Stimulated activated naive CD8-positive, alpha-beta T cell treated with anti-CD3 and anti-CD28 coated beads, Interleukin-15, amount 100 ng/mL, for 72 hours (primary cell): ENCODE measurements at places on chromosomes 16 and 17.

- no peak for DNase-seq
These were observed 83.3 kb downstream of the PGS1 start for GRCh38 chr17:78461799-78462053.

- DNase-seq, result no peak
These were observed 8.1 kb upstream of the CCL18 start for GRCh38 chr17:36055921-36056520.

GRCh38 chr16:50881956-50882355 is 140.1 kb downstream of the CYLD start:
- no peak for DNase-seq

GRCh38 chr16:610513-611381 is 20.0 kb upstream of the WFIKKN1 start:
- peak; percentile 51 for DNase-seq

- DNase-seq, result no peak
These were observed 216.3 kb downstream of the PRKCA start for GRCh38 chr17:66518677-66519076.

- DNase-seq, result no peak
These were observed 365.7 kb upstream of the PMFBP1 start for GRCh38 chr16:72537664-72538063.

DNA sequence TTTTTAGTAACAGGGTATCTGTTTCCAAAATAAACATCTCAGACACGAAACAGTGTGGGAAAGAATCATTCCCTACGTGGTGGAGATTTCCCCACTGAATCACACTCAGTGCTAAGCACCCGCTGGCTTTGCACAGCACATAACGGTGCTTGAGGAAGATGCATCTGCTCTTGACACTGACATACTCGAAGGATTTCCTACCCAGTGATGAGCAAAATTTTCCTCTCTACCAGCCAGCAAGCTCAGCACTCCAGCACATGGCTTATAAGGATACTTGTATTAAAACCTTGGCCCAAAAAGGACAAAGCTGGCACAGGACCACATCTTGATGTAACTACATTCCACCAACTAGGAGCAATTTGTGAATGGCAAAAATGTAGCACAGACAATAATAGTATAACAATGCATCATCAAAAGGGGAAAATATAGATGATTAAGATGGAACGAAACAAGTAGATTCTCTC is 59.0 kb downstream of the ANKFY1 start:
- DNase-seq, result no peak

- no peak for DNase-seq
These were observed 138.4 kb upstream of the DNAH9 start for GRCh38 chr17:11459861-11460331.

DNA sequence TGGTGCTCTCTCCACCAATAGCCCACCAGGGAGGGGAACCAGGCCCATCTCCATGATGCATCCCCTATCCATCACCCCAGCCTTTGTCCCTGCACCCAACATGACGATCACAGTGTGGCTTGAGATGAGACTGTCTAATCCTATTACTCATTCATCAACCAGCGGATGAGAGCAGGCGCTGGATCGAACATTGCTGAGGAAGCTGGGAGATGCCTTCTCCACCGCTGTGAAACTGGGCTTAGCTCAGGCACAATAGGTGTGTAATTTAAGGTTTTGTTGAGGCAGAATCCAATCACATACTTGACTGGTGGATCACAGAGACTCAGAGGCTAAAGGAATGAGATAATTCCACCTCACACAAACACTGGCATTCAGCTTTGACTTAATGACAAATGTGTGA is 64.6 kb upstream of the IRX3 start:
- no peak for DNase-seq

DNA sequence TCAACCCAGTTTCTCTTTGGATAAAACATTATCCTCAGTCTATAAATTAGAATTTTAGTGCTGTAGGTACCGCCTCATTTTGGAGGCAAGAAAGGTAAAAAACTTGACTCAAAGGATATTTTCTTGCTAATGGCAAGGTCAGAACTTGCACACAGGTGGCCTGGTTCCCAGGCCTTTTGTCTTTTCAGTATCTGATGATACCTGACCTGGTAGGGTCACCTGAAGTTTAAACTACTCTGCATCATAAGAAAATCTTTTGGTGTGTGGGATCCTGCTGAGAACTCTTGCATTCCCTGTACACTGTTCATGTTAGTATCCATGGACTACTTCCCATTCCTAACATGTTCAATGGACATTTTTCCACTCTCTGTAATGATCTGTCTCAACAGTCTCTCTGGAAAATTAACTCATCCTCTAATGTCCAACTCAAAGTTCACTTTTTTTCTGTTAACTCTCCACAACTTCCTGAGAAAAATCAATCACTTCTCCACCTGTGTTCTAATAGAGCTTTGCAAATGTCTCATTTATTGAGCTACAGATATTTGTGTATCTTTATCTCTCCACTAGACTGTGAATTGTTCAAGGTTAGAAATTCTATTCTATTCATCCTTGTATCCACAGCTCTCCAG is 317.1 kb upstream of the SOX9 start:
- DNase-seq, result no peak

GRCh38 chr17:77935121-77935571 is 23.4 kb upstream of the TNRC6C start:
- DNase-seq, result no peak

DNA sequence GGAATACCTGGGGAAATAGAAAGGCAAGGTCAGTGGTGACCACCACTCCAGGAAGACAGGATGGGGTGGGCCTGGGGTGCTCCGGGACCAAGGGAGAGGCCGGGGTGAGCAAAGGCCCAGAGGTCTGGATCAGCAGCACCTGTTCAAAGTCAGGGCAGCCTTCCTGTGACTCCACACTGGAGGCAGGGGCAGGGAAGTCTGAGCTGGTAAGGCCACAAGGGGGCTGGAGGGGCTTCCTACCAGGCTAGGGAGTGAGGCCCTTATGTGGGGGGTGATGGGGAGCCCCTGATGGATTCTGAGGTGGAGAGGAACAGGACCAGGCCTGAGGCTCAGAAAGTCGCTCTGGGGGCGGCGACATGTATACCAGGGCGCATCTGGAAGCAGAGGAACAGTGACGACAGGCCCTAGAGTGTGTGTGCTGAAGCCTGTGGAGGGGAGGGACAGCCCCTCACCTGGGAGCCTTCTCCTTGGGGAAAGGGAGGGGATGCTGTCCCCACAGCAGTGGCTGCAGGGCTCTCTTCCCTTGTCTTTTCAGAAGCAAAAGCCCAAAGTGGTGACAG is 3.7 kb downstream of the C16orf78 start:
- no peak for DNase-seq

DNA sequence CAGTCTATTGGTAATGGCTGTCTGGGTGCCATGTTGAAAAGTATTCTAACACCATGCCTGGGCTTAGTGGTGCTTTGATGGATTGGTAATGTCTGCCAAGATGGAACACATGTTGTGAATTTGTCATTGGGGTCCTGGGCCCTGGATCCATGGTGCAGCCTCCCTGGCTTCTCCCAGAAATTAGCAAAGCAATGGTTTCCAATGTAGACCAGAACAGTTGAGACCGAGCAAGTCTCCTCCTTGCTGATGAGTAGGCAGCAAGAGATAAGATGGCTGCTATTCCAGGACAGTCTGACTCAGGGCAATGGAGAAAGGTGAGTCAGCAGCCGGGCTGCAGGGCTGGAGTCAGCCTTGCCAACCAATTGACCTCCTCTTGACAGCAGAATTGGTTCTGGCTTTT is 30.8 kb downstream of the GPR139 start:
- no peak for DNase-seq

DNA sequence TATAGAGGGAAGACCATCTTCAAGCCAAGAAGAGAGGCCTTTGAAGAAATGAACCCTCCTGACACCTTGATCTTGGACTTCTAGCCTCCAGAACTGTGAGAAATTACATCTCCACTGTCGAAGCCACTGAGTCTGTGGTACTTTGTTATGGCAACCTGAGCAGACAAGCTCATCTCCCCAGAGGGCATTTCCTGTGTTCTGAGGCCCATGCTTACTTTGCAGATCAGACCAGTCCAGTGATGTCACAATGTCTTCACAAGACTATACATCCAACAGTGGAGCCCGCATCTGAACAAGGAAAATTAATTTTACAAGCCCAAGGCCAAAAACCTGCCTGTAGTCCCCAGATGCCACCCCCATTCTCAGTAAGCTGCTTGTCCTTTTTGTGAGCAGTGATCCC is 14.8 kb upstream of the C17orf113 start:
- DNase-seq, result no peak

GRCh38 chr17:36949461-36949927 is 740 bp downstream of the AATF start:
- DNase-seq, result no peak

DNA sequence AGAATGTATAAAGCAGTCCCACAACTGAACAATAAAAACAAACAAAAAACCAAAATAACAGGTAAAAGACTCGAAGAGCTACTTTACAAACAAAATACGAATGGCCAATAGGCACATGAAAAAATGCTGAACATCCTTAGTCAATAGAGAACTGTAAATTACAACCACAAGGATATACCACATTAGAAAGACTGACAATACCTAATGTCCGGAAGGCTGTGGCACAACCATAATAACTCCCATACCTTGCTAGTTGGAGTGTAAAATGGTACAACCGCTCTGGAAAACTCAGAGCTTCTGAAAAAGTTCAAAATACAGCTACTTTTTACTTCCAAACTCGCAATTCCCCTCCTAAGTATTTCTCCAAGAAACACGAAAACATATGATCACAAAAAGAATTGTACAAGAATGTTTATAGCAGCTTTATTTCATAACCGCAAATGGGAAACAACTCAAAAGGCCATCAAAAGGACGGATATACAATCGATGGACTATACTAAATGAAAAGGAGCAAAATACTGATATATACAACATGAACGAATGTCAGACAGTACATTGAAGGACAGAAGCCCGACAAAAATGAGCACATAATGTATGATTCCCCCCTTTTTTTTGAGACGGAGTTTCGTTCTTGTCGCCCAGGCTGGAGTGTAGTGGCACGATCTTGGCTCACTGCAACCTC is 2.3 kb downstream of the TP53 start:
- no peak for DNase-seq

DNA sequence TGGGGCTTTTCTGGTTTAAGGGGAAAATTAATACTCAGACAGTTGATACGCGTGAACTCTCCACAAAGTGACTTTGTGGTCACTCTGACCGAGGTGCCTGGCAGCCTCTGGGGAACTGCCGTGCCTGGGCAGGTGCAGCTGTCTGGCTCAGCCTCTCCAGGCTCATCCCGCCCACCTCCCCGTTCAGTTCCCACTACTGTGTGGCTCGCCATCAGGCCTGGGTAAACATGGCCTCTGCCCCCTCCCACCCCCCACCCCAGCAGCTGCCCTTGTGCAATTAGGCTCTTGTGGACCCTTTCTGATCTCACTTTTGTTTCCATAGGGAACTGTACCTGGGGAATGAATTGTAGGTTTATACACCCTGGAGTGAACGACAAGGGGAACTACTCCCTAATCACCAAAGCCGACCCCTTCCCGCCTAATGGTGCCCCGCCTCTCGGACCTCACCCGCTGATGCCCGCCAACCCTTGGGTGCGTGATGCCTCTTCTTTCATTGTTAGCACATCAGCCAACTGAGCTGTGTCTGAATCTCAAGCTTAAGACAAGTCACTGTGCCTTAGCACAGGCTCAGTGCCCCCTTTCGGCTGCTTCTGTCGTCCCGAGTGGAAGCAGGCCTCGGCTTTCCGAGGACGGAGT is 27.8 kb downstream of the ZC3H18 start:
- DNase-seq, result no peak

DNA sequence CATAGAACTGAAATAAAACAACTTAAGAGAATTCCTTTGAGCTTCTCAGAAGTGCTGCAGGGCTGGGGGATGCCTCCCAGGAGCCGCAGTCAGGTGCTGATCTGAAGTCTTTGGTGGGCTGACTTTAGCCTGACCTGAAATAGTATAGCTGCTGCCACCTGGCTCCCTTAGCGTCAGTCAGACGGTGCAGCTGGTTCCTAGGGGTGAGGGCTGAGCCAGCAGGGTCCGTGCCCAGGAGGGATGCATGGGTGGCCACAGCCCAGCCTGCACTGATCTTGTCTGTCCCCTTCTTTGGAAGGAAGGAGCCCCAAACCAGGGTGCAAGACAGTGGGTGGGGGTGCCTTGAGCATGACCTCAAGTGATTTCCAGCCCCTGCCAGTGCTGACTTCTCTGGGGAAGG is 11.5 kb downstream of the MAPT start:
- DNase-seq, result no peak

DNA sequence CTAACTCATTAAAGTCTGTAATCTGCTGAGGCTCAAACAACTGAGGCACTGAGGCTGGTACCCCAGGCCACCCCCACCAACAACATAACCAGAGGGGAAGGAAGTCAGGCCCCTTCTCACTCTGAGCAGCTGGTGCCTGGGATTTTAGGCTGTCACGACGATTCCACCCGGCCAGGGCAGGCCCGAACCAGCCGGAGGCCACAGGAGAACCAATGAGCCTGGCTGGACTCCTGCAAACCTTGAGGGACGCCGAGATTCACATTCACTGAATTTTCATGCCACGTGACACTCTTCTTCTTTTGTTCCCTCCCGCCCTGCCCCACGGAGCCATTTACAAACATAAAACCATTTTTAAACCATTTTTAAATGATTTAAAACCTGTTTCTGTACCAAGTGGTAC is 48.1 kb downstream of the RPH3AL start:
- DNase-seq, result no peak

DNA sequence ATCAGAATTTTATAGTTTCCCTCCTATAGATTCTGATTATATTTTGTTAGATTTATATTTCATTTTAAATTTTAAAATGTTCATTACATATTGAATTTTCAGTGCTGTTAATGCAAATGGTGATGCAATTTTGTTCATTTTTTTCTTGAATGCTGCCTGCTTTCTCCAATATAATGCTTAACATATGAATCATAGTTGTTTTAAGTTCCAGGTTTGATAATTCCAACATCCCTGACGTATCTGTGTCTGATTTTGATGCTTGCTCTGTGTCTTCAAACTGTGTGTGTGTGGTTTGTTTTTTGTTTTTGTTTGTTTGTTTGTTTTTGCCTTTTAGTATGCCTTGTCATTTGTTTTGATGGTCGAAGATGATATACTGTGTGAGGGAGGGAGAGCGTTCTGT is 134.7 kb upstream of the ELAC2 start:
- no peak for DNase-seq

- no peak for DNase-seq
These were observed 27.8 kb downstream of the CDH1 start for GRCh38 chr16:68764862-68765261.

GRCh38 chr16:80564394-80564793 is 23.6 kb downstream of the DYNLRB2 start:
- DNase-seq, result no peak

DNA sequence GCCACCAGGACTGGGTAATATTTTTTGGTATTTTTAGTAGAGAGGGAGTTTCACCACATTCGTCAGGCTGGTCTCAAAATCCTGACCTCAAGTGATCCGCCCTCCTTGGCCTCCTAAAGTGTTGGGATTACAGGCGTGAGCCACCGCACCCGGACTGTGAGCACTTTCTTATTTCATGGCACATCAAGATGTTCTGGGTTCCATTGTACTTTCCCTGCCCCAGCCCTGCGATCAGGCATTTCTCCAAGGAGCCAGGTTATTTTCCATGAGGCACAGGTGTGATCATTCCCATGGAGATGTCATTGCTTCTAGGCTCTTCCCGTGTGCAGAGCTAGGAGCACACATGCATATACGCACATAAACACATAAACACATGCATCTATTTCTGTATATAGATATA is 2.6 kb upstream of the ANKRD40CL start:
- no peak for DNase-seq

GRCh38 chr17:78128551-78129350 is at the start of gene TMC6:
TMC6 (minus strand) TSS chr17:78128755; CDS start chr17:78126832, 1,923 bp downstream.
- DNase-seq, result peak; percentile 81

GRCh38 chr16:49866595-49867071 is 10.7 kb upstream of the ZNF423 start:
- no peak for DNase-seq
